ENCODE measurements at places on chromosomes 2 and 18. TPM values are rescaled to one million over a fixed set of nuclear protein-coding genes. Genes with fewer than 3 reads are reported as not detected.

GCG gene
- total RNA-seq, result not detected

GLI2 gene
- 0.96 TPM for total RNA-seq

SNORC gene
- total RNA-seq, result 9.2 TPM

TXNDC2 gene
- total RNA-seq, result 0.16 TPM

SH2D6 gene
- total RNA-seq, result not detected

LGALSL gene
- 9.4 TPM for total RNA-seq

CNTNAP5 gene
- total RNA-seq, result not detected

TUBA3E gene
- total RNA-seq, result not detected

RGPD4 gene
- total RNA-seq, result not detected

FSHR gene
- not detected for total RNA-seq

ADRA2B gene
- total RNA-seq, result 1.6 TPM

MYCN gene
- 0.59 TPM for total RNA-seq

DNA sequence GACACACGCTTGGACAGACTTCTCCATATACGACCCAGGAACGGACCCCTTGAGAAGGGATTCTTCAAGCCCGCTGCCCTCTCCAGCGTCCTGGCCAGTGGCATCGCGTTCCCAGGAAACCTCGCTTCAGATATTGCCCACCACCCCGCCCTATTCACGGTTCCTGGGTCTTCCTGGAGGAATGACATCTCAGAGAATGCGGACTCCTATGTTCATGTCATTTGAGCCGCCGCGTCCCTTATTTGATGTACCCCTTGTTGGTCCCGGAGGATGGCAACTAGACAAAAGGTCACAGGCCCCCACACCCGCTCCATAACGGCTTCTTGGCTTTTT is 588 bp upstream of the CCDC93 start:
- H3K36me3 ChIP-seq, result no peaks in the 10 kb centered on the region
- no peaks in the 10 kb centered on the region for H3K27me3 ChIP-seq
- peak overlapping the region; percentile 89 for H3K27ac ChIP-seq
- DNase-seq, result no peak
- H3K4me3 ChIP-seq, result peak overlapping the region; percentile 100

DNA sequence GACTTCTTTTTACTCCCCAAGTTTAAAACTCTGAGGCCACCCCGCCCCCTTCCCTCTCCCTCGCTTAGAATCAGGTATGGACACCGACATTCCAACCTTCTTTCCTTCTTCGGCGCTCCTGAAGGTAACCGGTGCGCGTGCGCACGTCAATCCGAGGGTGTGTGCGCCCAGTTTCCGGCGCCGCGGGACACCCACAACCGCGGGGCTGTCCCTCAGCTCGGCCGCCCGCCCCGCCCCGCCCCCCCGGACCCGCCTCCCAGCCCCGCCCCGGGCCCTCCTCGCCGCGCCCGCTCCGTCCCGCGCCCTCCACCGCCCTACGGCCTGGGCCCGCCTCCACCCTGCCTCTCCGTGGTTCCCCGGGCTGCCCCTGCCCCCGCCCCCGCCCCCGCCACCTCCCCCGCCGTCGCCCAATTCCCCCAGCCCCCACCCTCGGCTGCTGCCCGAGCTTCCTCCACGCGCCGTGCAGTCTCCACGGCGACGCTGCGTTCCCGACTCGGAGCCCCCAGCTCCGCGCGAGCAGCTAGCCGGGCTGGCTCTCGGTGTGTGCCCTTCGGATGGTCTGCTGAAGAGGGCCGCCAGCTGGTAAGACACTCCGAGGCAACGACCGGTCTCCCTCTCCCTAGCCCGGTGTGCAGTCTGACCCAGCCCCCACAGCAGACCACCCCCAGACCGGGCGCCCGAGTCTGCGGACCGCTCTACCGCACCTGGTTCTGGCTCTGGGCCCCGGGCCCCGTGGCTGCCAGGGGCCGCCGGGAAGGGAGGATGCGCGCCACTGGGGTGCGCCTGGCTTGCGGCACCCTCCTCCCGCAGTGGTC is 635 bp downstream of the ERICH2 start:
- H3K27me3 ChIP-seq, result no peaks in the 10 kb centered on the region
- peak overlapping the region; percentile 70 for H3K4me3 ChIP-seq
- no peaks in the 10 kb centered on the region for H3K36me3 ChIP-seq

DNA sequence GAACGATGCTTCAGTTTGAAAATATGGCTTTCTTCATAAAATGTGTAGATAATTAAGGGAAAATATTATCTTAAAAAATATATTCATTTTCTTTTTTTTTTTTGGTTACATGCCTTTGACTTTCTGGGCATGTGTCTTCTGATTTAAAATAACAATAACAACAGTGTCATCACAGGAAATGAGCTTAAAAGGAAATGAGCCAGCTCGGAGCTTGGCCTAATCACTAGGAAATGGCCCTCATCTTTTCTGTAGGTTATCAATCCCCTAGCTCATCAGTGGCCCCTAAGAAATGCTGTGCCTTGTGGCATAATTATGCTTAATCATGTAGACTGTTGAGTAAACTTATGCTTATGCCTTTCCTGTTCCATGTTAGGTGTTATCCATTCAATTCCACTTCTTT is 141.8 kb upstream of the FHL2 start:
- no peak for DNase-seq
- no peak overlapping the region for H3K27ac ChIP-seq
- H3K27me3 ChIP-seq, result no peaks in the 10 kb centered on the region
- no peaks in the 10 kb centered on the region for H3K4me1 ChIP-seq
- no peak overlapping the region for H3K4me3 ChIP-seq

DNA sequence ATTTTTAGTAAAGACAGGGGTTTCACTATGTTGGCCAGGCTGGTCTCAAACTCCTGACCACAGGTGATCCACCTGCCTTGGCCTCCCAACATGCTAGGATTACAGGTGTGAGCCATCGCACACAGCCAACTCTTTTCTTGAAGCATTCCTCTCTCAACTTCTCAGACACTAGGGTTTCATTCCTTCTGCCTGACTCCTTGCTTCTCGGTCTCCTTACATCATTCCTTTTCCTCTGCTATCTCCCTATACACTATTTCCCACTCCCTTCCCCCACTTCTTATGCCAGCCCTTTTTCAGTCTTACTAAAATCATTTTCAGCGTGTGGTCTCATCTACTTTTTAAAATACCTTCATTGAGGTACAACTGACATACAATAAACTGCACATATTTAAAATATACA is 6.1 kb downstream of the SOS1 start:
- H3K27me3 ChIP-seq, result no peaks in the 10 kb centered on the region
- H3K27ac ChIP-seq, result no peak overlapping the region
- no peaks in the 10 kb centered on the region for H3K36me3 ChIP-seq
- no peak for DNase-seq

DNA sequence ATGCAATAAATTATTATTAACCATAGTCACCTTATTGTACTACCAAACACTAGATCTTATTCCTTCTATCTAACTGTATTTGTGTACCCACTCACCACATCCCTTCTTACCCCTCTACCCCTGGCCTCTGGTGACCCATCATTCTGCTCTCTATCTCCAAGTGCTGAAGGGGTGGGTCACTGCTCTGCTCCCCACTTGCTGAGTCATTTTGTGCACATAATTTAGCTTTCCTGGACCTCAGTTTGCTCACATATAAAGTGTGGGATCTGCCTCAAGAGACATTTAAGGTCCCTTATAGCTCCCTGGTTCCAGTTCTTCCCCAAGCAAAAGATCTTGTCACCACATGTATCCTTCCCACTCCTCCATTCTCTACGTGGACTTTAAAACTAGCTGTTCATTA is 169.4 kb downstream of the ZNF385B start:
- no peak overlapping the region for H3K4me3 ChIP-seq
- H3K27ac ChIP-seq, result no peak overlapping the region
- DNase-seq, result no peak
- no peaks in the 10 kb centered on the region for H3K4me1 ChIP-seq
- no peaks in the 10 kb centered on the region for H3K27me3 ChIP-seq

- no peaks in the 10 kb centered on the region for H3K4me1 ChIP-seq
- no peak for DNase-seq
- no peak overlapping the region for H3K4me3 ChIP-seq
- H3K27ac ChIP-seq, result no peak overlapping the region
- no peaks in the 10 kb centered on the region for H3K36me3 ChIP-seq
- H3K27me3 ChIP-seq, result no peaks in the 10 kb centered on the region
Measured at GRCh38 chr18:47411159-47411558, 159.7 kb upstream of the SKOR2 start.

- H3K27ac ChIP-seq, result no peak overlapping the region
- no peak for DNase-seq
- no peaks in the 10 kb centered on the region for H3K27me3 ChIP-seq
- no peaks in the 10 kb centered on the region for H3K4me1 ChIP-seq
- H3K36me3 ChIP-seq, result no peaks in the 10 kb centered on the region
Measured at GRCh38 chr2:224429441-224429810, 27.5 kb upstream of the FAM124B start.

- H3K4me3 ChIP-seq, result no peak overlapping the region
- H3K36me3 ChIP-seq, result no peaks in the 10 kb centered on the region
- no peaks in the 10 kb centered on the region for H3K4me1 ChIP-seq
- peak overlapping the region; percentile 44 for H3K27ac ChIP-seq
Measured at GRCh38 chr2:98489486-98489885, 44.8 kb downstream of the INPP4A start.

DNA sequence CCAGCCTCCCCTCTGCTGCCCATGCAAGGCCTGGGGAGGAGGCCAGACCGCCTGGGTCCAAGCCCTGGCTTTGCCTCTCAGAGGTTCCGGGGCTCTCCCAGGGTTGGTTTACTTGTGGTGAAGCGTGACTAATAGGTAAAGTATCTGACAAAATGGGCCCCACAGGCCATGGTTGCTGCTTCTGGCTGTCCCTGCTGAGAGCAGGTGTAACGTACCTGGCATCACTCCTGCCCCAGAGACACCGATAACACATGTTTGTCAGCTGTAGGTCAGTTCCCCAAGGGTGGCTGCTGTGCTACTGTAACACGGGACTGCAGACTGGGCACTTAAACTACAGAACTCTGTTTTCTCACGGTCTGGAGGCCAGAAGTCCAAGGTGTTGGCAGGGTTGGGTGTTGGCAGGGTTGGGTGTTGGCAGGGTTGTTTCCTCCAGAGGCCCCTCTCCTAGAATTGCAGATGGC is 34.1 kb downstream of the ODC1 start:
- no peak overlapping the region for H3K27ac ChIP-seq
- H3K27me3 ChIP-seq, result no peaks in the 10 kb centered on the region
- H3K4me1 ChIP-seq, result no peaks in the 10 kb centered on the region
- H3K36me3 ChIP-seq, result no peaks in the 10 kb centered on the region

DNA sequence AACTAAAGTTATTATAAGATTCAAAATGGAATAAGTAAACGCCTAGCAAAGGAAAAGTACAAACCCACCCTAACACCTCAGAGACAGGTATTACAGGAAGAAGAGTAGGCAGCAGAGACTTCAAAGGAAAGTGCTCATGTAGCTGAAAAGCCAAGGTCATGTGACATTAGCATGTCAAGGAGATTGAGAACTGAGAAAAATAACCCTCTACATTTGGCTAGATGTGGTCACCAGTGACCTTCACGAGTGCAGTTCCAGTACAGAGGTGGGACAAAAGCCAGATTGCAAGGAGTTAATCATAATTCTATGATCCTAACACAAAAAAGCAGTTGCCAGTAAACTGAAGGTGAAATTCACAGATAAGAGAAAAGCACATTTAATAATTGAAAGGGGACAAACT is 252.7 kb downstream of the ZEB2 start:
- no peaks in the 10 kb centered on the region for H3K27me3 ChIP-seq
- no peaks in the 10 kb centered on the region for H3K36me3 ChIP-seq
- H3K4me3 ChIP-seq, result no peak overlapping the region
- no peaks in the 10 kb centered on the region for H3K4me1 ChIP-seq
- H3K27ac ChIP-seq, result no peak overlapping the region
- no peak for DNase-seq

DNA sequence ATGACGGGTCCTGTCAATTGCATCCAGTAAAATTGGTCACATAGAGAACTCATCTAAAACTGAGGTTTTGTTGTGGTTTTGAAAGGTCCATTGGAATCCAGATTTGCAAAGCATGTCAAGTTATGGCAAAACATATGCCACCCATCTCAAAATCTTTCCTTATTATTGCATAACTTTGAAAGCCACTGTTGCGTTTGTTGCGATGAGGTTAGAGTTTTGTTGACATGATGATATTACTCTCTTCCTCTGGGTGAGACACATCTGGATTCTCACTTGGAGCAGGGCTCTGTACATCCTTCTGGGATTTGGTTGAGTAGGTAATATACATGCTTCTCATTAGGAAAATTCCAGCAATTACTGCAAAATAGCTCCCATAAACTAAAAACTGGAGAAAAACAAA is 20.6 kb downstream of the SCYGR5 start:
- H3K36me3 ChIP-seq, result no peaks in the 10 kb centered on the region
- no peaks in the 10 kb centered on the region for H3K27me3 ChIP-seq
- no peak overlapping the region for H3K4me3 ChIP-seq
- no peaks in the 10 kb centered on the region for H3K4me1 ChIP-seq
- DNase-seq, result no peak

GRCh38 chr2:131115752-131116151 is 10.6 kb downstream of the PLEKHB2 start:
- no peak overlapping the region for H3K4me3 ChIP-seq
- no peaks in the 10 kb centered on the region for H3K4me1 ChIP-seq
- no peaks in the 10 kb centered on the region for H3K27me3 ChIP-seq
- H3K27ac ChIP-seq, result no peak overlapping the region
- no peaks in the 10 kb centered on the region for H3K36me3 ChIP-seq

GRCh38 chr2:184735611-184736010 is 137.3 kb downstream of the ZNF804A start:
- H3K27me3 ChIP-seq, result no peaks in the 10 kb centered on the region
- no peak for DNase-seq
- no peak overlapping the region for H3K27ac ChIP-seq
- H3K4me1 ChIP-seq, result no peaks in the 10 kb centered on the region
- no peaks in the 10 kb centered on the region for H3K36me3 ChIP-seq

GRCh38 chr2:218010140-218010983 is 7.6 kb upstream of the TNS1 start:
- no peak for DNase-seq
- peak overlapping the region; percentile 51 for H3K4me3 ChIP-seq
- H3K4me1 ChIP-seq, result no peaks in the 10 kb centered on the region
- H3K27ac ChIP-seq, result peak overlapping the region; percentile 62
- H3K36me3 ChIP-seq, result no peaks in the 10 kb centered on the region
- no peaks in the 10 kb centered on the region for H3K27me3 ChIP-seq

DNA sequence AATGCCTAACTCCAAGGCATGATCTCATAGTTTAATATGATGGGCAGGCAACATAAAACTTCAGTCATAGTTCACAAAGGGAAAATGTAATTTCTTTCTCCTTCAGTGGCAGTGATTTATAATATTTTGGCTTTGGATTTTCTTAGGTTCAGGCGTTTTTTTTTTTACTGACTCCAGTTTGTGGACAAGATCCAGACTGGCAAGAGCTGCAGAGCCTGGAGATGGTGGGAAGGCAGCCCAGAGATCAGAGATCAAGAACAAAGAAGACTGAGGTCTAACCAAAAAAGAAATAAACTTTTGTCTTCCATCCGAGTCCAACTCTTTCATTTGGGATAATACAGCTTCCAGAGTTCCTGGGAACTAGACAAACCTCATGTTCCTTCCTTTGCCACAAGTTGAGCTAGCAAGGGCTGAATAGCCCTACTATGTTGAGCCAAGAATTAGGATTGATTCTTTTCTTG is 215.3 kb upstream of the SETBP1 start:
- H3K27me3 ChIP-seq, result no peaks in the 10 kb centered on the region
- H3K36me3 ChIP-seq, result no peaks in the 10 kb centered on the region
- H3K4me1 ChIP-seq, result no peaks in the 10 kb centered on the region
- H3K4me3 ChIP-seq, result no peak overlapping the region

Data from breast epithelium (tissue), 4 donors.